ENCODE measurements at places on chromosomes 2 and 18.

- no peak for DNase-seq
Measured at GRCh38 chr2:100042562-100042961, 99.8 kb downstream of the AFF3 start.

DNA sequence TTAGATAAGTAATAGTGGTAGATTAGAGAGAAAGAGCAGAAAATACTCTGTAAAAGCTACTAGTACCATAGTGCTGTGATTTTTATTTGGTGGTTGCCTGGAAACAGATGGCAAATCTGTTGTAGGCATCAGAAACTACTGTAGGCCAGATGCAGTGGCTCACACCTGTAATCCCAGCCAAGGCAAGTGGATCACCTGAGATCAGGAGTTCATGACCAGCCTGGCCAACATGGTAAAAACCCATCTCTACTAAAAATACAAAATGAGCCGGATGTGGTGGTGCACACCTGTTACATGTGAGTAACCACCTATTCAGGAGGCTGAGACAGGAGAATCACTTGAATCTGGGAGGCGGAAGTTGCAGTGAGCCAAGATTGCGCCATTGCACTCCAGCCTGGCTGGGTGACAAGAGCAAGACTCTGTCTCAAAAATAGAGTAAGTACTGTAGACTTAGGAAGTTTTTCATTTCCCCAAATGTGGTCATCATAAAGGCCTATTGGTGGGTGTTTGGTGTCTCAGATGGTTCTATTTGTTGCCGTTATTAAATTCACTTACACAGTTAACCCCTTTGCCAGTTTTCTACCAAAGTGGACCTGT, 79.6 kb downstream of the SPTBN1 start:
- DNase-seq, result no peak

- DNase-seq, result peak; percentile 88
Measured at GRCh38 chr2:96565111-96565510, 28.6 kb downstream of the ARID5A start.

DNA sequence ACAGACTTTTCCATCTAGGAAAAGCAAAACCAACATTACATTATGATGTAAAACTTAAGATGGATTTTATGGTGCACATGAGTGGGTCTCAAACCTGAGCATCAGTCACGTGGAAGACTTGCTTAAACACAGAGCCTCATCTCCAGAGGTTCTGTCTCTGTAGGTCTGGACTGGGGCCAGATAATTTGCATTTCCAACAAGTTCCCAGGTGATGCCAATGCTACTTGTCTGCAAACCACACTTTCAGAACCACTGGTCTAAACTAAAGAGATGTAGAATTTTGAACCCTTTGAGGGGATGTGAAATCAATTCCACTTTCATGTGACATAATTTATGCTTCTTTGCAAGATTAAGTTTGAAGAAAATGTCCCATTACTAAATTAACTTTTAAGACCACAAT, 522.8 kb downstream of the MBD2 start:
- DNase-seq, result no peak

DNA sequence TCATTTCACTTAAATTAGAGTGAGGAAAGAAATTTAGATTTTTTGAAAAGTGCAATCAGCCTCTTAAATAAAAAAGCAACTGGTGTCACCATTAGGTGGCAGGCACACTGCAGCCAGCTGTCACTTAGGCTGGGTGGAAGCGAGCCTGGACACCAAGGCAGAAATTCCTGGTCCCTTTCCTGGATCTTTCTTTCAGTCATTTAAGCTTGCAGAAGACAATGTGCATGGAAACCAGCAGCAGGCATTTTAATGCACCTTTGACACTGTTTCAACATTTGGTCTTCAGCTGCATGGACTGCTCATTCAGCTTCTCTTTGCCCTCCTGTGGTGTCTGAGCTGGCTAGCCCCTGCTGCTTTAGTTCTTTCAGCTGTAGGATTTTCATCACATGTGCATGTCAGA, 61.0 kb downstream of the AQP4 start:
- DNase-seq, result peak; percentile 48

- DNase-seq, result no peak
Measured at GRCh38 chr2:133517876-133518275, 50.4 kb downstream of the NCKAP5 start.

DNA sequence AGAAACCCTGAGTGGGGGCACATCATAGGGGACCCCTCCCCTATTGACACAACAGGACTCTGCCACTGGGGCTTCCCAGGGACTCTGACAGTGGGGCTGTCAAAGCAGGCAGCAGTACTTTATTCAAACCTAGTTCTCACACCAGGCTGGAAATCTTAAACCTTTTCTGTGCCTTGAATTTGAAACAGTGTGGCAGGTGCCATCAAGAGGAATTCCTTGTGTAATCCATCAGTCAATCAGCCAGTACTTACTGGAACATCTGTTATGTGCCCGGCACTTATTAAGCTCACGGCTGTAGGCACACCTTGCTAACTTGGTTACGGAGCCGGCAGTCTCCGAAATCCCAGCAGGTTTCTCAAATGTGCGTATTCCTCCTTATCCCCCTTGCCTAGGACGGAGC, 12.0 kb downstream of the GLI2 start:
- DNase-seq, result no peak

GRCh38 chr2:217805668-217806481, 196.9 kb downstream of the TNS1 start:
- DNase-seq, result no peak

- DNase-seq, result peak; percentile 3
Measured at GRCh38 chr2:143296089-143296488, 166.9 kb downstream of the ARHGAP15 start.

GRCh38 chr18:79373736-79374135, 22.0 kb upstream of the NFATC1 start:
- no peak for DNase-seq

- DNase-seq, result no peak
Measured at GRCh38 chr18:29823671-29824070, 1218.9 kb downstream of the DSC3 start.

DNA sequence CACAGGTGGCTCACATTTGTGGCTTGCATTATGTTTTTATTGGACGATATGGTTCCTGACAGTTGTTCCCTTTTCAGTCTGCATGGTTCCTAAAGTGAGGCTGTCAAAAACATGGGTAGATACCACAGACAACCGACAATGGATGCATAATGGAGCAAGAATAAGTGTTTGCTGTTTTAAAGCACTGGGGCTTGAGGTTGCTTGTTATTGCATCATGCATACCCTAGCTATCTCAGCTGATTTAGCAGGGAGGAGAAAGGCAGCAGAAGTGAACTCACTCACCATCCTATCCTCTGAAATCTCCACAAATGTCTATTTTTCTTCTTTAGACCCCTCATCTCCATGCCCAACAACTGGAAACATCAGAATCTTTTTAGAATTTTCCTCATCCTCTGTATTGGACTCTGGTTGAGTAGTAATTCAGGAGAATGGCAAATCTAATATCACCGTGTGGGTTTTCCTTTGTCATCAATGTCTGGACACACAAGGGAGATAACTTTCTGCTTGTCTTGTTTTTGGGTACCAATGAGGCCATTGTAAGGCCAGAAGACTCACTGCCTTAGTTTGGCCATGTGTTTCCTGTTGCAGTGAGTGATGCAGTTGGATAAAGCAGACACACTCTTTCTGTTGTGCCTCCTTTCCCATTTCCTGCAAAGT, 46.7 kb downstream of the FBXO48 start:
- peak; percentile 62 for DNase-seq

DNA sequence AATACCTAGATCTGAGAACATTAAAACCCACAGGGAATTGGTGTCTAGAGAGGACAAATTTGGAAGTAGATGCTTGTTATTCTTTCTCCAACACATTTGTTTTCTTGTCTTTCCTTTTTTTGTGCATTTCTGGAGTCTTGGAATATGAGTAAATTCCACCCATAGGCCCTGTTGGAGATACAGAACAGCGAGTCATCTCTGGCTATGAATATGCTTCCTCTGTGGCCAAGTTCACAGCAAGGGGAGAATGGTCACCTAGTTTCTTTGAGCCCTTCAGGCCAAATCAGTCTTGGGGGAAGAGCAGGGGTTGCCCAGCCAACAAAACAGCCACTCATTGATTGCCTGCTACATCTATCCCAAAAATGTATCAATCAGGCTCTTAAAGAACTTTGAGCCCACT, 31.3 kb downstream of the SP140L start:
- DNase-seq, result no peak

DNA sequence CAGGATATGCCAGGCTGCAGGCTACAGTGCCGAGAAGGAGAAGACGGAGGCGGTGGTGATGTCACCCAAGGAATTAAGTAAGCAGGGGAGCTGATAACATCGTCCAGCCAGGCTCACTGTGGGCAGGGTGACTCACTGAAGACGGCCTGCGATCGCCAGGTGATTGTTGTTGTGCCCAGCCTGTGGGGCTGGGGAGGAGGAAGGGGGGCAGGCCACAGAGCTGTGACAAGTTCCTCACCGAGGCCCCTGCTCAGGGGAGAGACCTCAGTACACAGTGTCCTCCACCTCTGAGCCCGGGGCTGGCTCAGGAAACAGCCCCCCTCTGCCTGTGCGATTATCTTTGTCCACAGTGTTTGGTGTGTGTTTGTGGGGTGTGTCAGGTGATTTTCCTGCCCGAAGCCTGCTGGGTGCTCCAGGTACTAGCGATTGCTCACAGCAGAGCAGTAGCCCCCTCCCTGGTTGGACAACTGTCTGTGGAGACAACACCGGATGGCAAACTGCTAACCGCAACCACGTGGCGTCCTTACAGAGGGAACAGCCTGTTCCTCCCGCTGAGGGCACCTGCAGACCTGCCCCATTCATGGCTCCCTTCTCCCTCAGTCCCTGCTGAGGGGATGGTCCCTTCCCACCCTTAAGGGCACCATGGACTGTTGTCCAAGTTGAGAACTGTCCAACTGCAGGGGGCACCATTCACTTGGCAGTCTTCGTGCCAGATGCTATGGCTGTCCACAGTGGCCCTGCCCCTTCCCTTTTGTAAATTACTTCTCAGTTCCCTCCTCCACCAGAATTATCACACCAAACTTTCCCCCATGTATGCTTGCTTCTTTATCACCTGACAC, 95.1 kb downstream of the ZFP36L2 start:
- peak; percentile 88 for DNase-seq

- no peak for DNase-seq
Measured at GRCh38 chr18:54636217-54636616, 45.2 kb downstream of the DYNAP start.

DNA sequence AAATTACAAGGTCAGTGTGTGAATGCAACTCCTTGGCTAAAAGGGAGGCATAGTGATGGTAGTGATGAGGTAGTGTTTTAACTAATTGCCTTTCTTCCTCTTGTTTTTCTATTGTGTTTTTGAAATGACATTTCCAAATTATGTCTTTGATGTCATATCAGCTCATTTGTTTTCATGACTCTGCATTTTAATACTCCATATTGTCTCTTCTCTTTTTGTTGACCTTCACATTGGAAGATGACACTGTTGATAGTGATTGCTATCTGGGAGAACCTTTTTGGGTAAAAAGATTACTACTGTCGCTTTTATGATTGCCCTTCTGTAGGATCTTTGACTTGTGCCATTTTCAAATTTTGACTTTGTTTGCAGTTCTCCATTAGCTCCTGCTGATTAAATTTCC, 3.0 kb downstream of the GIGYF2 start:
- no peak for DNase-seq

- no peak for DNase-seq
Measured at GRCh38 chr2:71071681-71072398, 3.4 kb downstream of the NAGK start.

GRCh38 chr2:13114391-13114790, 397.7 kb downstream of the TRIB2 start:
- DNase-seq, result peak; percentile 60

DNA sequence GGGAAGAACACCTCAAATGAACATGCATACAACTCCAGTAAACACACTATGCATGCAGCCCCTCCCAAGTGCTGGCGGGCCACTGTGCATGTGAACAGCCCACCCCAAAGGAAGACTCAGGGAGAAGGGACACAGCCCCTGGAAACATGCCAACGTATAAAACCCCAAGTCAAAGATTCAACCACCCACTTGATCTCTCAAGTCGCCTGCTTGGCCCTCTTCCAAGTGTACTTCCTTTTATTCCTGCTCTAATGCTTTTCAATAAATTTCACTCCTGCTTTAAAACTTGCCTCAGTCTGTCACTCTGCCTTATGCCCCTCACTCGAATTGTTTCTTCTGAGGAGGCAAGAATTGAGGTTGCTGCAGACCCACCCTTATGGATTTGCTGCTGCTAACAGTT, 139.1 kb downstream of the C1D start:
- DNase-seq, result no peak

GRCh38 chr2:238128534-238129001, 9.9 kb upstream of the KLHL30 start:
- no peak for DNase-seq

GRCh38 chr18:32831781-32832180, 59.0 kb upstream of the KLHL14 start:
- DNase-seq, result no peak

DNA sequence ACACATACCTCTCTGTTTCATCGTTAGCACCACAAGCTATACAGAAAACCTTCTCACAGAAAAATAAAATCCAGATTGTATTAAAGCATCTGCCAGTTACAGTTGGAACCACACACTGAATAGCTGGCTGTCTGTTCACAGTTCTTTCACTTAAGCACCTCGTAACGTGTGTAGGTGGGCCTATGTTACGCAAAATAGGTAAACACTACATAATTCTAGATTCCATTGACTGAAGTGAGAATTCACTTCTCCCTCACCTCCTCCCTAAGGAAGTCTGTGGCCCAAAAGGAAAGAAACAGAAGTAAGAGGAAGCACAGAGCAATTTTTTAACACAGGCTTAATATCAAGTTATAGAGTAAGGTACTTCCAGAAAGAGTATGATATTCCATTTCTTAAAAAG, 24.9 kb downstream of the PELI1 start:
- no peak for DNase-seq

All from mesendoderm (in vitro differentiated cells).